ENCODE measurements at places on chromosomes 1 and 21.
A peak's percentile ranks its signal among the peaks of the same experiment; 100 is the strongest.

DNA sequence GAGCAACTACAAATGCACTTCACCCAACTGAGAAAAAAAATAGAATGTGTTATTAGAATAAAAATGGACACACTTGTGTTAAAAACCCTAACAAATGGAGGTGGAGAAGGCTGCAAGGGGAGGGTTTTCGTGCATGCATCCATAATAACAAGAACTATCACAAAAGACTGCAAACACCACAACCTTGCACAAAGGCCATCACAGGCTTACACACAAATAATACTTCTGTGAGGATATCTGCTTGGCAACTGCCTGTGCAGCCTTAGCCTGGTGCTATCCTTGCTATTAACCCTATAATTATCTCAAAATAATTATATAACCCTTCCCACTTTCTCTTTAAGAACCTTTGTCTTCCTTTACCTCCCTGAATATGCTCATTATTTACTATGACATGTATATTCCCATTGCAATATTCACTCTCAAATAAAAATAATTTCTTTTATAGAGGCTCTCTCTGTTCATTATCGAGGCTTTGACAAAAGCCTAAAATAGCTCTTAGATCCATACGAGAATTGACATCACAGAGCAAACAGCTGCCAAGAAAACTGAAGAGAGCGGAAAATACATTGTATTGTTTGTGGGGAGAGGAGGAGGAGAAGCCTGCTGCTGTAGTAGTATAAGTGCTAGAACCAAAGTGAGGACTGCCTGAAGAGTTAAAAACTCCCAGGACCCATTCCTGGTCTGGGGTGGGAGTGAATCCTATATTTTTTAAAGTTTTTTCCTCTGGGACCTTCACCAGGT lies 1768.7 kb downstream of the BRINP3 start:
- DNase-seq, result no peak

- DNase-seq, result no peak
Measured at GRCh38 chr1:246725191-246725590, 982 bp downstream of the SCCPDH start.

- no peak for DNase-seq
Measured at GRCh38 chr1:153663211-153663610, 4.7 kb downstream of the SNAPIN start.

DNA sequence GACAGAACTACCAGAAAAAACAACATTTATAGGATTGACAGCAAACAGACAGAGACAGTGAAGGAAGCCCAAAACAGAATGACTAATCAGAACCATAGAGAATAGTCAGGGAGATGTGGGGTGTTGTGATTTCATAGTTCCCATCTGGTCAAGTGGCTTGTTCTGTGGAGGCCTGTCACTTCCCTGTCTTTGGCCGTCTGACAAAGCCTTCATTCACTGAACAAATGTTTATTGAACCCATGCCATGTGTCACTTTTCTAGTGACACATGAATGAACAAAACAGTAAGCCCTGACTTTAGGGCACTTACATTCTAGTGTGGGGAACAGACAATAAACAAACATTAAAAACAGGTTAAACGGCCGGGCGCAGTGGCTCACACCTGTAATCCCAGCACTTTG lies 3.2 kb upstream of the SRRM1 start:
- DNase-seq, result peak; percentile 31

Measured in hippocampal formation (tissue), 2 donors.